ENCODE measurements at places on chromosomes 6 and 20.

DNA sequence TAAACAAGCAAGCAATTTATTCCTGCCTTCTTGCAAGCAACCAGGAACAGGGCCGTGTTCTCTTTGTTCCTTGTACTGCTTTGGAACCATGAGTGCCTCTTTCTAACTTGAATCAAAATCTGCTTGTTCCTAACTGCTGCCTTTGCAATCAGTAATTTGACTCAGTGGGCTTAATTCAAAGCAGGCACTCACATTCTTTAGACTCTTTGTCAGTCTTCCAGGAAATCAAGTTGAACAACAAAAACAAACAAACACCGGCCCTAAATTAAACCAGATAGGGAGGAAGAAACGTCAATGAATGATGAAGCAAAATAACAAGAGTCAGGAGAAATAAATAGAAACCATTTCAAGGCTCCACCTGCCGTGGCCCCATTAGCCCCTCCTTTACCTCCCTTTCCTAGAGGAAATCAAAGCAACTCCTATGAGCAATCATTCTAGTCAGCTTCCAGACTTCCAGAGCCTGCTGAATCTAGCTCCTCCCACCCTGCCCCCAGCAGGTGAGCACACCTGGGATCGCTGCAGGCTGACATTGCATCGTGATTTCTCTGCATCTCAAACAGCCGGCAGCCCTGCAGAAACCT lies 582.2 kb upstream of the FLRT3 start:
- no peak for DNase-seq

- no peak for DNase-seq
These were observed 400.2 kb downstream of the QKI start for GRCh38 chr6:163814494-163815364.

DNA sequence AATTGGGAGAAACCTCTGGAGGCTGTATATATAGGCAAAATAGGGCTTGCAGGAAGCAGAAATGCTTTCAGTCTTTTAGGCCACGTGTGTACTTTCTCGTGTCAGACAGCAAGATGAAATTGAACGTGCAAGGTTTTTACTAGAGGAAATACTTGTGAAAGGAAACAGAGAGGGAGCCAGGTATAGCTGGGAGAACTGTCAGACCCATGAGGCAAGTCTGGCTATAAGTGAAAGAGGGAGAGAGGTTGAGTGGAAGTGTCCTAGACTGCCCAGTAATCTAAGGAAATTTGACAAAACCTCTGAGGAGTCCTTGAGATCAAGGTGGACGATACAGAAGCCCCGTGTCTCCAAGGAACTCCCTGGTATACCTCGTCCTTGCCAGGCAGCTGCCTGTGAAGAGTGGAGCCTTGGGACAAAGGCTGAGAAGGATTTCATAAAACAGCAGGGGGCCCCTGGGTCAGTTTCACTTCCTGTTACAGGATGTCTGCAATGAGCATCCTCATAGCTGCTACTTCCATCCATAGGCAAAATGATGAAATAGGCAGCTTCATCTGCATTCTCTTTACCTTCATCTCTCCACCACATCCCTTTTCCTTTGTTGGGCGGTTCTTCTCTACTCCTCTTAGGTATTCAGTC lies 114.4 kb upstream of the MAP3K7 start:
- DNase-seq: no peak

- no peak for DNase-seq
These were observed 46.2 kb upstream of the SUPT3H start for GRCh38 chr6:45423824-45424450.

GRCh38 chr6:17892097-17892686 lies 95.2 kb downstream of the KIF13A start:
- DNase-seq: no peak

DNA sequence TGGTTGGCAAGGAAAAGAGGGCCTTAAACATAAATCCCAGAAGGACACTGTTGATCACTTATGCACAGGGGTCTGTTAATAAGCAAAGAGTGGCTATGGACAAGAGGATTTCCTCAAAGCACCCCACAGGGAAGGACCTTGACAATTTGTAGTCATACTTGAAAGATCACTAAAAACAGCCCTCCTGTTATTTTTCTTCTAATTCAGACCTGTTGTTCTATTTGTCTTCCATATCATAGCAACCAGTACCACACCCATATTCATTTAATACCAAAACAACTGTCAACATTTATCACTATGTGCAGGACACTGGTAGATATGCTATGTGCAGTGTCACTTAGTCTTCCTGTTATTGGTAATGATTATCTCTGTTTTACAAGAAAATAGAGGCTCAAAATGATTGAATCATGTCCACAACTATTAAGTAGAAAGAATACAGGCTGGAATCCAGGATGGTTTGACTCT lies 3.2 kb upstream of the DYNLRB1 start:
- no peak for DNase-seq

DNA sequence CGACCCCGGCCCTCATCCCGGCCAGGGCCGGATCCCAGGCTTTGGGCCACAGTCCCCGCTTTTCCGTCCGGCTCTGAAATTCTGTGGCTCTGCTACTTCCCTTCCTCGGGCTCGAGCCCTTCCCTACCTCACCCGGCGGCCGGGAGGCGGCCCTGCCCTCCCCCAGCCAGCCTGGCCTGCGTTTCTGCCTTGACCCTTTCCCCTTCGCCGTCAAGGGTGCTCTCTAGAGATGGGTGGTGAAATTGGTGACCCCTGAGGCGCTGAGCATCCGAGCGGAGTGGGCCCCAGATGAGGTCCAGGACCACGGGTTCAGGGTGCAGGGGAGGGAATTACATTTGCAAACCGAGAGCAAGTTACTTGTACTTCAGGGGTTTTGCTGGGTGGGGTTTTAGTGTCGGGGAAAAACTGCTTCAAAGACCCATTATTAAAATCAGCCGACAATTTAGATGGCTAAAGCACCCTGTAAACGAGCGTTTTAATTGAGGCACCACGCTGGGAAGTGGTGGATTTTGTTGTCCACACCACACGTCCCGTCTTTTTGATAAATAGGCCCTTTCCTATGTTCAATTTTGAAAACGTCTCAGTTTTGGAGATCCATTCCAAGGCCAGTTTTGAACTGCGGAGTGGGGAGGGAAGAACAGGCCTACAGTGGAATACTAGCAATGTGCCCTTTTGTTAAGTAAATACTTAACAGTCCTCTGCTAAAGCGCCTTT lies 9.9 kb downstream of the TFAP2A start:
- no peak for DNase-seq

- DNase-seq: no peak
These were observed 509.6 kb downstream of the PRKN start for GRCh38 chr6:162217811-162218493.

DNA sequence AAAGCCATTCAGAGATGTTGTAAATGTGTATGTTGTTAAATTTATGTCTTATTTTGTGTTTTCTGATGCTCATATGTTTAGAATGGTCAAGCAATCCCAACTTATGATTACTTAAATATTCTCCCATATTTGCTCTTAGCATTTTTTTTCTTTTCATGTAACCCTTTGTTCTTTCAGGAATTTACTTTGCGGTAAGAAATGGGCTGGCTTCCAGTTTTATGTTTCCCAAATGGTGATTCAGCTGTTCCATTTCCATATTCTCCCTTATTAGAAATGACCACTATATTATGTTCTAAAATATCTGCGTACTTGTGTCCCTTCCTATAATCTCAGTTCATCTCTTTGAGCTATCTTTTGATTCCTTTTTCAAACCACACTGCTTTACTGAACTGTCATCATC lies 113.7 kb downstream of the CDH26 start:
- DNase-seq: no peak

GRCh38 chr6:44232676-44233566 lies 9.5 kb downstream of the SLC29A1 start:
- no peak for DNase-seq

- no peak for DNase-seq
These were observed 63.9 kb downstream of the KCNS1 start for GRCh38 chr20:45037050-45037449.

DNA sequence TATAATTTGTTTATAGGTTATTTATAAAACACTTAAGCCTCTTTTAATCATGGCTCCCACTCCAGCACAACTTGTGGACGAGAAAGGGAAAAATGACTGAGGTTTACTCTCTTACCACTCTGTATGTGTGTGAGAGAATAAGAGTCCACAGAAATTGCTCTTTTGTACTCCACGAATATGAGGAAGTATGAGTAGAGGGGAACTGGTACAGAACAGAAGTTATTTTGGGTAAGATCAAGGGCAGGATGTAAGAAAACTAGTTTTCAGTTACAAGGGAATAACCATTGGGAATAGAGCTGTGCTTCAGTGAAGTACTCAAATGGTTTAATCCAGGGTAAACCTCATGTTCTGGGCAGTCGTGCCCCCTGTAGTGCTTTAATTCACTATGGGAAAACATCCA lies 72.6 kb downstream of the REV3L start:
- DNase-seq: no peak

DNA sequence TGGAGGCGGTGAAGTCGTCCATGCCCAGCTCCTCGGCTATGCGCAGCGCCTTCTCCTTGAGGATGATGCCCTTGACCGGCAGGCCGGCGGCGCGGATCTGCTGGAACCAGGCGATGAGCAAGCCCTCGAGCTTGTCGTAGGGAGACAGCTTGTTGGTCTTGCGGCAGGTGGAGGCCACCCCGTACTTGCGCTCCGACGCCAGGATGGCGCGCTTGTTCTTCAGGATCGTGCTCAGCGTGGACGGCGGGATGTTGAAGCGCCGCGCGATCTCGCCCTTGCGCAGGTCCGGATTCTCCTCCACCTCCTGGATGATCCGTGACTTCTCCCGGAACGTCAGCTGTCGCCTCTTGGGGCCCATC lies 435 bp downstream of the CENPB start:
- peak; percentile 36 for DNase-seq

GRCh38 chr20:51442602-51443001 lies 99.9 kb downstream of the NFATC2 start:
- no peak for DNase-seq

- DNase-seq: no peak
These were observed 862.3 kb upstream of the CITED2 start for GRCh38 chr6:140236732-140237131.

DNA sequence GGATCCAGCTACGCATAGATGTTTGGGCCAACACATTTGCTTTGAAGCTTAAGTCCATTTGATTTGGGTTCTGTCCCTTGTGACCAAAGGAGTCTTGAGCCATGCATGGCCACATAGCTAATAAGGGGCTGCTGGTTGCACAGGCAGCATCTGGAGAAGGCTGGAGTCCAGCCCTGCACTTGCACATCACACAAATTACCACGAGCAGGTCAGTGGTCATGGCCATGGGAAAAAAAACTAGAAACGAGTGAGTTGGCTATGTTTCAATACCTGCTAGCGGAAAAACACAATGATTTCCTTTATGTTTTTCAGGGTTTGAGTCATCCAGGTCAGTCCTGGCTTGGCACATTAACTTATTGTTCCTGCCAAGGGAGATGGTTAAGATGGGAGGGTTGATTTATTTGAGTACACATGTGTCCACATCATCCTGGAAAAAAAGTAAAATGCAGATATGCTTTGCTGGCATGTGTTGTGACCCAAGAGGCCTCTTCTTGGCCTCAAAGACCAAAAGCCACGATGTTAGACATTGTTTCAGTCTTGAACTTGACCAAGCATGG lies 5.6 kb upstream of the STX16 start:
- DNase-seq: no peak

GRCh38 chr6:53864781-53865180 lies 70.0 kb downstream of the LRRC1 start:
- no peak for DNase-seq

DNA sequence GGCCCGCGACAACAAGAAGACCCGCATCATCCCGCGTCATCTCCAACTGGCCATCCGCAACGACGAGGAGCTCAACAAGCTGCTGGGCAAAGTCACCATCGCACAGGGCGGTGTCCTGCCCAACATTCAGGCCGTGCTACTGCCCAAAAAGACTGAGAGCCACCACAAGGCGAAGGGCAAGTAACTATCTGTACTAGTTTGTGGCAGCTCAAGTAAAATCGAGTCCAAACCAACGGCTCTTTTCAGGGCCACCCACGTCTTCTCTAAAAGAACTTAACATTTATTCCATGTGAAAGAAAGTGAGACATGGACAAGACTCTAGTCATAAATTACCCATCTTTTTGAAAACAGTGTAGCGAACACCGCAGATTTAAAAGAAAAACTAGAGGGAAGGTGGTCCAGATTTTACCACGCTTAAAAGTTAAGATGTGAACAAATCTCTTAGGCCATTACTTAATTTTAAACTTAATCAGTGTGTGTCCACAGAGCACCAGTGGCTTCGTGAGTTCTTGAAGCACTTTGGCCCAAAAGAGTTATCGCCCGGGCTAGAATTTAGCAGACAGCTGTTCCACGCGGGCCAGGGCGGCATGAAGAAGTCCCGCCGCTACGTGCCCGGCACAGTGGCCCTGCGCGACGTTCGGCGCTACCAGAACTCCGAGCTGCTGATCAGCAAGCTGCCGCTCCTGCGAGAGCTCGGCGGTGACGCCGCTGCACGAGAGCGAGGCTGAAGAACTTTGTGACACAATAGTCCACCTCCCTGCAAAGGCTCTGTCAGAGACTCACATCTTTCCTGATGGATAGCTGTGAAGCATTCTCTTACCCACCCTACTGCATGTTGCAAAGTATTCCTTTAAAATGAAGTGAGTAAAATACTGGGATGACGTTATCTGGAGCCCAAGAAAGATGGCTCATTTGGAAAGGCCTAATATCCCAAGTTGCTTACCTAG lies 113.9 kb upstream of the PRSS16 start:
- peak; percentile 63 for DNase-seq

GRCh38 chr6:11341867-11342266 lies 109.4 kb upstream of the NEDD9 start:
- no peak for DNase-seq

GRCh38 chr20:44727651-44728050 lies 12.5 kb downstream of the CCN5 start:
- DNase-seq: no peak

Data from effector CD4-positive, alpha-beta T cell (primary cell).